ENCODE measurements at places on chromosomes 5 and 9.

- DNase-seq, result no peak
Measured at GRCh38 chr9:17799369-17799768, 220.5 kb downstream of the SH3GL2 start.

- no peak for DNase-seq
Measured at GRCh38 chr5:39273314-39273954, 54.1 kb upstream of the FYB1 start.

DNA sequence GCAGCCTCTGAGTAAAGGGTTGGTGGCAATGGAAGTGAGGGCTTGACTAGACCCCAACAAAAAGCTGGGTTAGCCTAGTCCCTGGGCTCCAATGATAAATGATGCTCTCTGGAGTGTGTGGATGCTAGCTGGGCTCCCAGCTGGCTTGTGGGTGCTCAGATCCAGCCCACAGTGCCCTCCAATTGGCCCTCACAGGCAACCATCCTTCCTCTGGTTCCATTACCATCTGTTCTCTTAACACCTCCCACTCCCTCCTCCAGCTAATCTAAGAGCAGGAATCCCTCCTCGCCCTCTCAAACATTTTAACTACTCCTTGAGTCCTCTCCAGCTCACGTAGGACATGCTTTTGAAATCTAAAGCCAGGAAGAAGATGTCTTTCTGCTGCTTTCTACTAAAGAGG lies 25.2 kb upstream of the FRMD3 start:
- no peak for DNase-seq

DNA sequence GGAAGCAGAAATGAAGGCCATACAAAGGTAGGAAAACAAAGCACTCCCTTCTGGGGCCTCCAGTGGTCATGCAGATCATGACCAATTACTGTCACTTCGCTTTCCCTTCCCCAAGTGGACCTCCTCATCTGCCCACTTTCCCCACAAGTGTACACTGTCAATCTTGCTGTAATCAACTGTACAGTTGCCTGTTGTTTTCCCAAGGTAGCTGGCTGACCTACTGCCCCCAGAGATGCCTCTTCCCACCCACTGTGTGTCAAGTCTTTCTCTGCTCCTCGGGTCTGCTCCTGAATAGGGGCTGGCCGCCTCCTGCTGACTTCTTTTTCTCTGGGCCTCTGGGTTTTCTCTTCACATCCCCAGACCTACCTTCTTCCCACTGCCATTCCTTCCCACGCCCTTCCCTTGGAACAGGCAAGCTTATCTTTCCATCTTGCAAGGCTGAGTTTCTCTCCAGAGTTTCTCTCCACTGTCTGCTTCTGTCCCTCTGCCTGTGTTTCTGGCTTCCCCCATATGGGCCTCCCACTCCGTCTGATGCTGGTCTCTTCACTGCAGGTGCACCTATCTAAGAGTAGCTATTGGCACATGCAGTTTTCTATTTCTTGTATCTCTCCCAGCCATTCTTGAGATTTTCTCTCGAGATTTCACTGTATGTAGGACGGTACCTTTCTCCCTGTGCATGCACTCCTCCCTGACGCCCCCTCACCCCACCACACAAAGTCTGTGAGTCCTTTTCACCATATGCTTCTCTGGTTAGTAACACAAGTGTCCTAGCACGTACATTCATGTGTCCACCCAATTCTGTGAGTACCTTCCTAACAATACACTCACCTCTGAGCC lies 2.4 kb downstream of the ELL2 start:
- no peak for DNase-seq

- DNase-seq, result no peak
Measured at GRCh38 chr5:2912741-2913140, 161.3 kb upstream of the IRX2 start.

DNA sequence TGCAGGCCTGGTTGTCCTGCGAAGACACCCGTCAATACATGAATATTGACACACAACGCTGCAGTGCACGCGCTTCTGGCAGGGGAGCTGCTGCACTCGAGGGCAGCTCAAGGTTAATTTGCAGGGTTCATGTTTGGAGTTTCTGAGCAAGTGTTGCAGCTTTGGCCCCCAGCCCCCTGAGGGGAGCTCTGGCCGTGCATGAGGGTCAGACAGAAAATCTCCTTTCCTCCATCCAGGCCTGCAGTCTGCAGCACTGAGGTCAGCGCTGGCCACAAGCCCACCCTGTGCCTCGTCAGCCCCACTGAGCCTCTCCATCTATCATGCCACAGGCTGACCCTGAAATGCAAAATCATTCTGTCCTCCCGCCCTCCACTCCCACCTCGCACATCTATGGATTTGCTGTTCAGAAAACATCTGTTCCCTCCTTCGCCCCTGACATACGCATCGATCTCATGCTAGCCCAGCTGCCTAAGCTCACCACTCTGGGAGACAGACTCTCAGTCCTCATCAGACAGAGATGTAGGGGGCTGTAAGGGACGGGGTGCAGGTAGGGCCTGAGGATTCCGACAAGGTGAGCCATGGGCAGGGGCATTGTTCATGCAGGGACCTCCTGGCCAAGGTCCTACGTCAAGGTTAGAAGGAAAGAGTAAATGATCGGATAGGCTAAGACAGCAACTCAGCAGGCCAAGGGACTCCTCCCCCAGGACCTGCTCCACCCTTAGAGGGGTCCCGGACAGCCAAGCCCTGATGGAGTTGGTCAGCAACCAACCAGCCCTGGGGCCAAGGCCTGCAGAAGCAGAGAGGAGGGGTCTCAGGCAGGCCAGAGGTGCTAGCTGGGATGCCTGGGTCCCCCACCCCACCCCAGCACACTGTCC lies 125.1 kb downstream of the KCNIP1 start:
- no peak for DNase-seq

DNA sequence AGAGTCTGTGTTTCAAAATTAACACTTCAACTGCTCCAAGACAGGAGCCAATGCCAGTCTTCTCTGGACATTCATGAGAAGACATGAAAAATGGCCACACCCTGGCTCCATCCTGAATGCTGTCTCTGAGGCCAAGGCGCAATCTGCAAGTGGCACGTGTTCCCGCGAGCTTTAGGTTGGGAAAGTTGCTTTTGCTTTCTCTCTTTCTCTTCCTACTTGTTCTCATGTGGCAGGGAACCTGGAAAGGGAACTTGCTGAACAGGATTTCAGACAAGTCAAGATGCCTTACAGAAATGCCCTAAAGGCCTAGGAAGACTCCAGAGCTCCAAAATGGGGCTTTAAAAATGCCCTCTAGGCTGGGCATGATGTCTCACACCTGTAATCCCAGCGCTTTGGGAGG lies 91.9 kb upstream of the OTULINL start:
- no peak for DNase-seq

- no peak for DNase-seq
Measured at GRCh38 chr9:131394464-131395156, 724 bp downstream of the PRRC2B start.

DNA sequence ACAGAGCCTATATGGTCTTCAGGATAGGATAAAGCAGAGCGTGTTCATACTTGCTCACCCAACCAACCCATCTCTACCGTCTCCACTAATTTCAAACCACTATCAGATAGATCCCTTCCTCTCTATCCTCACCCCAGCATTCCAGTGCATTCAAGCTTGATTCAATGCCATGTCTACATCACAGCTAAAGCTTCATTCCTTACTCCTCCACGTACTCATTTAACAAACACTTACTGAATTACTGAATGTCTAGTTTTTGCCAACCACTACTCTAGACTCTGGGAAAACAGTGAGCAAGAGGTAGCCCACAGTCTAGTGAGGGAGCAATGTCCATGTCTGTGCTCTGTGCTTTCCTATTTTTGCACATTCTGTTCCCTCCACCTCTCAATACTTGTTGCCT lies 163.5 kb upstream of the MSX2 start:
- no peak for DNase-seq

GRCh38 chr5:167096816-167097215 lies 1194.6 kb upstream of the WWC1 start:
- no peak for DNase-seq

DNA sequence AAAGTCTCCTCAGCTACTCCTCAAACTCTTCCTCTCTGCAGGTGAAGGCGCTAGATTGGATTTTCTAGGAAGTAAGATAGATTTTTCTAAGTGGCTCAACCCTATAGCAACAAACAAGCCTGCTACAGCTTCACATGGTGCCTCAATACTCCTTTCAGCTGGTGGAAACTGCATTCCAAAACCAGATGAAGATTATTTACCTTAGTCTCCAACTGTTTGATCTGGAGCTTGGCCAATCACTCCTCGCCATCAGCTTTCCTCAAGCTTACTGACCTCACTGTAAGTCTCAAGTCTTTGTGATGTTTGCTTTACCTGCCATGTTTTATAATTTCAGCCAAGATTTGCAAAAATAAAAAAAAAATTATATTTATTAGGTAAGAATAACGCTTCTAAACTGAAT lies 622.4 kb downstream of the CHSY3 start:
- no peak for DNase-seq

- no peak for DNase-seq
Measured at GRCh38 chr5:56055859-56056258, 61.1 kb upstream of the IL6ST start.

DNA sequence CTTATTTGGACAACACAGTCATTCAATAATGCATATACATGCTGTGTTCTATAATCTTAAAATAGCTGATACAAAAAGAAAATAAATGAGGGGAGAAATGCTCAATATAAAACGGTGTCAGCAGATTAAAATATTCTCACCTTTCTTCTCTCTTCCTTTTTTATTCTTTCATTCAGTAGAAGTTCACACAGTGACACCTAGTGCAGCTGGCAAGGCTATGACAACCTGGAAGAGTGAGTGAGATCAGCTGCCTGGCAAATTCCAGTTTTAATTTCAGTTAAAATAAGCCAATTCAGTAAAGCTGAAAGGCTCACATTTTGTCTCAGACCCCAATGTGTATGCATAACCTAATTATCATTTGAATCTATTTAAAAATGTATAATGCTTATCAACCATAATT lies 150.3 kb downstream of the RASEF start:
- DNase-seq, result no peak

DNA sequence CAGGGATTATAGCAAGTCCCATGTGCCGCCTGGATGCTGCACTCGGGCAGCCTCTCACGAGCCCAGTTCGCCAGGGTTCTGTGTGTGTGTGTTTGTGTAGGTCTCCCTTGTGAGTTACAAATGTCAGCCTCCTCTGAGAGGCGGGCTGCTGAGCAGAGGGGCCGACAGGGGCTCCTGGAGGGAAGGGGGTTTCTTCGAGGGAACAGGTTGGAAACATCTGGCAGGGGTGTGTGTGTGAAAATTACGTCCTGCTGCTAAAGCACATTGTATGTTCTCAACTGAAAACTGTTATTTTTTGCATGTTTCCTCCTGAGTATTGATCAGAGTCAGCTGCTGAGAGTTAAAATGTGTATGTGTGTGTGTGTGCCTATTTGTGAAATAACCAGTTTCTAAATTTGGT lies 9.7 kb downstream of the GALNT10 start:
- DNase-seq, result no peak

GRCh38 chr9:137136261-137136880 lies 2.6 kb upstream of the GRIN1 start:
- no peak for DNase-seq

DNA sequence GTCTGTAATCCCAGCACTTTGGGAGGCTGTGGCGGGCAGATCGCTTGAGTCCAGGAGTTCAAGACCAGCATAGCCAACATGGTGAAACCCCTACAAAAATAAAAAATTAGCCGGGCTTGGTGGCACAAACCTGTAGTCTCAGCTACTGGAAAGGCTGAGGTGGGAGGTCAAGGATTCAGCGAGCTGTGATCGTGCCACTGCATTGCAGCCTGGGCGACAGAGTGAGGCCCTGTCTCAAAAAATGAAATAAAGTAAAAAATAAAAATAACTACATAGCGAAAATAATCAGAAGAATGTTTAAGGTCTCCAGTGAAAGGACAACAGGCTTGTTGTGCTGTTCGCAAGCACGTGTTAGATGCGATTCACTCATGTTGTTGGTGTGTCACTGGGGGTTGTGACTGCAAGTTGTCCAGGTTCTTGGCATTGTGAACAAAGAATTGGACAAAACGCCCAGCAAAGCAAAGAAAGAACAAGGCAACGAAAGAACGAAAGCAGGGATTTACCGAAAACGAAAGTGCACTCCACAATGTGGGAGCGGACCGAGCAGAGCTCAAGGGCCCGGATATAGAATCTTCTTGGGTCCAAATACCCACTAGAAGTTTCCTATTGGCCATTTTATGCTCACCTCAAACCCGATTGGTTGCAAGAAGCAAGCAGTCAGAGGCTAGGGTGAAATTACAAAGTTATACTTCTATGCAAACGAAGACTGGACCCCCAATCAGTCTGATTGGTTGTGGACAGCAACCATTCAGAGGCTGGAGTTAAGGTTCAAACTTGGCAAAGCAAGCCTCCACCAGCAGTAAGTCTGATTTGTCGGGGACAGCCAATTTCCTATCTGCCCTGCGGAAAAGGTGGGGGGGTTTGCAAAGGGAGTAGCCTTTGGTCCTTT lies 844 bp upstream of the MCCC2 start:
- DNase-seq, result no peak

- DNase-seq, result no peak
Measured at GRCh38 chr5:57937501-57938173, 455.0 kb upstream of the ACTBL2 start.

DNA sequence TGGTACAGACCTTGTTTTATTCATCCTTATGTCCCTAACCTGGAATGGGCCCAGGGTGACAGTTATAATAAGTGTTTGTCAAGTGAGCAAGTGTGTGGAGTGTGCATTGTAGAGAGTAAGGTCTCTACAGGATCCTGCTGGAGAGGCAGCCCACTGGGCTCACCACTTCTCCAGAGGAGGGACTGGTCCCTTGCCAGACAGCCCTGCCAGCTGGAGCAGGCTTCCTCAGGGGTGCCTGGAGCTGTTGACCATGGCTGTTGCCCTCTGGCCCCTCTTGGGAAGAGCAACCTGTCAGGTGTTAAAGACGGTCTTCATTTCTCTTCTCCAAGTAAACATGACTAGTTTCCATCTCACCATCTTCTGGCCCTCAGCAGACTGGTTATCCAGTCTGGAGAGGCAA lies 20.0 kb downstream of the IRF1 start:
- DNase-seq, result no peak

DNA sequence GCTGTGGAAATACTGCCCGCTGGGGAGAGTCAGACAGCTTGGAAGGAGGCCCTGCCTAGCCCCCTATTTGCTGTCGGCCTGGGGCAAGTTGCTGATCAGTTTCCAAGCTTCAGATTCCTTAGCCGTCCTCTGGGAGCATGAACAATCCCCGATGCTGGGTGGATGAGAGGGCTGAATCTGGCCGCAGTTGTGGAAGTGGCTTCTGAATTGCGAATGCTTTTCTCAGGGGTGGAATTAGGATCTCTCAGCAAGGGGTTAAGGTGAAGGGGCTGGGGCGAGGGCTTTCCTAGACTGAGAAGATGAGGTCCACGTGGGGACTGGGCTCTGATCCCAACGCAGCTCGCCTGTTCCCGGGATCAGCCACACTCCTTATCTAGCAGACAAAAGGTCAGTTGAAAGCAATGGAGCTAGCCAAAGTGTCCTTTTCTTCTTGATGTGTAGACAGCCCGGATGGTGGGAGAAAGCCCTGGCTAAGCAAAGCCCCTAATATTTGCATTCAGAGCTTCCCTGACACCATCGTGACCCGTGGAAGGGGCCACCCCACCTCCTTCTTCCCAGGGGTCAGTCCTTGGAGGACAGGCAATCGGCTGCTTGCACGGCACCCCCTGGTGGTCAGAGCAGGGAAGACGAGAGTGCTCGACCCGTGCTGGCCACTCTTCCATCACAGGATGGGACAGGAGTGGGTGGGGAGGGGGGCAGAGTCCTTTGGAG lies 54.9 kb downstream of the COL15A1 start:
- no peak for DNase-seq

GRCh38 chr5:64864171-64864570 lies 95.4 kb downstream of the CWC27 start:
- no peak for DNase-seq
